CD4-positive, alpha-beta T cell treated with Interleukin-10 for 1 hour (primary cell): ENCODE measurements at places on chromosomes 1 and 21.

DNA sequence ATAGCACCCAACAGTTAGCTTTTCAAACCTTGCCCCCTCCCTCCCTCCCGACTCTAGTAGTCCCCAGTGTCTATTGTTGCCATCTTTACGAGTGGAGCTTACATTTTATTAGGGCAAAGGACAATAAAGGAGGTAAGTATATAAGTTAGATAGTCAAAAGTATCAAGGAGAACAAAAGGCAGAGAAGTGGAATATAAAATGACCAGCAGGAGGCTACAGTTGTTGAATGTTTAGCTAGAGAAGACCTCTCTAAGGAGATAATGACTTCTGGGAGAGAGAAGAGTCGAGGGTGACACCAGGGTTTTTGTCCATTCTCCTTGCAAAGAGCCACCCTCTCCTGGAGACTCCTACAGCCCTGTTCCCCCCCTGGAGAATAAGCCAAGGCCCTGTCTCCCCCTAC lies 48.7 kb downstream of the SYT6 start:
- DNase-seq, result no peak

GRCh38 chr1:204945565-204945977 lies 74.9 kb downstream of the NFASC start:
- no peak for DNase-seq

DNA sequence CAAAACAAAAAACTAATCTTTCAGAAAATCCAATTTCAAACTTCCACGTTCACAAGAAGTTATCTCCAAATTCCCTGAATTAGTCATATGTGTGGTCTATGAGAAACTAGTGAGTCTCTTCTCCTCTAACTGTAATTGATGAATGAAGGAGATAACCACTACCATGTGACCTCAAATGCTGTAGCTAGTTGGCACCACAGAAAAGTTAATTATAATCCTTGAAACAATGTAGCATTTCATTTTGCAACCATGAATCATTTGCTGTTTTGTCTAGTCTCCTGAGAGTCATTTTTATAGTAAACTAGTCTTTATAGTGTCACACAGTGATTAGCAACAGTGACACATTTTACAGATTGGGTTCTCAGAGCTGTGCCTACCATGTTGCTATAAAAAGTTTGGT lies 287.5 kb downstream of the LRRIQ3 start:
- DNase-seq, result no peak

- DNase-seq, result no peak
These were observed 43.4 kb downstream of the PARP1 start for GRCh38 chr1:226364514-226364899.

GRCh38 chr1:160375788-160376524 lies 9.1 kb downstream of the NHLH1 start:
- DNase-seq, result peak; percentile 8

GRCh38 chr1:112992780-112993179 lies 36.8 kb upstream of the SLC16A1 start:
- DNase-seq, result no peak

DNA sequence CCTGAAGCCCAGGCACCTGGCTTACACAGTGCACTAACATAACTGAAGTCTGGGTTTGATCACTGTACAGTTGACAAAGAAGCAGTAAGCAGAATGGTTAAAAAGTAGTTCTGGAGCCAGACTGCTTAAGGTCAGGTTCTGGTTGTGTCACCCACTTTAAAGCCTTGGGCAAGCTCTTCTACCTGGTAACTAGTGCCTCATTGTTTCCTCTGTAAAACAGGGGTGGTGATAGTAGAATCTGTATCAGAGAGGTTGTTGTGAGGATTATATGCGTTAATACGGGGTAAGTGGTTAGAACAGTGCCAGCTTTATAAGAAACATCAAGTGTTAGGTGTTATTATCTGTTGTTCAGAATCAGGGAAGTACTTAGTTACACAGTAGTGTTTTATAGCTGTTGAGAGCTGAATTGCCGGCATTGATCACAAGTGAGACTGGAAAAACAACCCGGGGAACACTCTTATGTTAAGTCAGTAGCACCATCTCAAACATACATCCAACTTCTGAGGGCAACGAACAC lies 3.7 kb downstream of the BACH1 start:
- DNase-seq, result no peak

- DNase-seq, result no peak
These were observed 140.3 kb upstream of the VANGL1 start for GRCh38 chr1:115501476-115501875.

GRCh38 chr1:26771643-26772321 lies 16.0 kb upstream of the PIGV start:
- DNase-seq, result no peak

- DNase-seq, result no peak
These were observed 11.1 kb downstream of the CPT2 start for GRCh38 chr1:53207726-53208125.

DNA sequence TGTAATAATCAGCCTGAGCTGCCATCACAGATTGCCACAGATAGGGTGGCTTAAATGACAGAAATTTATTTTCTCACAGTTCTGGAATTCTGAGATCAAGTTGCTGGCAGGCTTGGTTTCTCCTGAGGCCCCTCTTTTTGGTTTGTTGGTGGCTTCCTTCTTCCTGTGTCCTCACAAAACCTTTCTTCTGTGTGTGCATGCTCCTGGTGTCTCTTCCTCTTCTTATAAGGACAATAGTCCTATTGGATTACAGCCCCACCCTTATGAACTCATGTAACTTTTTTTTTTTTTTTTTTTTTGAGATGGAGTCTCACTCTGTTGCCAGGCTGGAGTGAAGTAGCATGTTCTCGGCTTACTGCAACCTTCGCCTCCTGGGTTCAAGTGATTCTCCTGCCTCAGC lies 41.0 kb upstream of the F3 start:
- no peak for DNase-seq

GRCh38 chr1:14611792-14612191 lies 13.3 kb downstream of the KAZN start:
- DNase-seq, result no peak

GRCh38 chr1:8858112-8858668 lies 20.3 kb downstream of the ENO1 start:
- no peak for DNase-seq
